ENCODE measurements at places on chromosomes 2 and 18.

DNA sequence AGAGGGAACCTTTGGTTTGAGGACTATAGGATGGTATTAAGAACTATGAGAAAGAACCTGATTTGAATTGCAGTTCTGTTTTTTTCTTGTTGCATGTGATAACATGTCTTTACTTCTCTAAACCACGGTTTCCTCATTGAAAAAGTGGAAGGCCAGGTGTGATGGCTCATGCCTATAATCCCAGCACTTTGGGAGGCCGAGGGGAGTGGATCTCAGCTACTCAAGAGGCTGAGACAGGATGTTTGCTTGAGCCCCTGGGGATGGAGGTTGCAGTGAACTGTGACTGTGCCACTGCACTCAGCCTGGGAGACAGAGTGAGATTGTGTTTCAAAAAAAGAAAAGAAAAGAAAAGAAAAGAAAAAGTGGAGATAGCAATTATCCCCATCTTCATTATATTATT, 32.3 kb downstream of the SCN9A start:
- no peak for DNase-seq

DNA sequence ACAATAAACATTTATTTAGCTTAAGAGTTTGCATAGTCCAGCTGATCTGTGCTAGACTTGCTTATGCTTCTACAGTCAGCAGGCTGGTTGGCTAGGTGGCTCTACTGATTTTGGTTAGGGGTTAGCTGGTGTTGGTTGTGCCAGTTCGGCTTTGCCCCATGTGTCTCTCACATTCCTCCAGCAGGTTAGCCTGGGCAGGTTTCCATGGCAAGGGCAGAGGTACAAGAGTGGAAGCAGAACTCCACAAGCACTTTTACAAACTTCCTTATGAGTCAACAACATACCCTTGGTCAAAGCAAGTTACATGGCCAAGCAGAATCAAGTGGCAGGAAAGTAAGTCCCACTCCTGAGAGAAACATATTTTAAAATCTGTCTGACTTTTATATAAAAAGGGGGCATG, 82.3 kb downstream of the SS18 start:
- no peak for DNase-seq

DNA sequence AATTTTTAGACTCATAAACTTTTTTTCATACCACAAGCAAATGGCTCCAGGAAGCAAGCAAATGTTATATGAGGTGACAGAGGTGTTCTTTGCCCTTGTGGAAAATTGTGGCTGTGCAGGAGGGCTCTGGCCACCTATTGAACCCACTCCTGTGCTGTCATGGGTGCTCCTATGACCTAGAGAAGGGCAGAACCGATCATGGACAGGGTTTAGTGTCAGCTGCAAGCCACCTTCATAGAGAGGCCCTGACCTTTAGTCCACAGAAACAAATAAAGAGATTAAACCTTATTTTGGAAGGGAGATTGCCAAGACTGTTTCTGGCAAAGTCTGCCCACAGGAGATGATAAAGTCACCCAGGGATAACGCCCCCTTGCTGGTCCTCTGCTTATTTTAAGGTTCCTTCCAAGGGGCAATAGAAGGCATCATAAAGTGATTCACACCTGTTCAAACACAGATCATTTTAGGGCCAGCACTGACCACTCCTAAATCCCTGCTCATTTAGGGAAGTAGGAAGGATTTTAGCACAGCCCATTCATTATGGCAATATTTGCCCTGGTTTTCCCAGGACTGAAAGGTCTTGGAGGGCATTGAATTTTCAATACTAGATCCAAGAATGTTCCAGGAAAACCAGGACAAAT, 26.1 kb upstream of the STAT4 start:
- DNase-seq = no peak

DNA sequence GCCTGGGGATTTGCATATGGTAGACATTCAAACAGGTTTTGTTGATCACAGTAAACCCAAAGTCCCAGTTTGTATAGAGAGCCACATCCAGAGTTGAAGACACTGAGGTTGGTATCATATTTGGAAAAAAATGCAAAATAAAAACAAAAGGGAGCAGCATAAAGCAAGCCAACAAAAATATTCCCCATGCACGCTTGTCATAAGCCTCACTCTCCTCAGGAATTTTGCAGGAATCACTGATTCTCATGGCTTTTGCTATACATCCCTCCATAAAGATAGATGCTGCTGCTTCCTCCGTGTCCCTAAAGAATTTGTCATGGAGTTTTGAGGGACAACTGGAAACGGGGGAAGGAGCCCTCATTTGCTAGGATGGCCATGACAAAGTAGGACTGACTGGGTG, 108.8 kb upstream of the TCF4 start:
- no peak for DNase-seq

- DNase-seq = no peak
Measured at GRCh38 chr2:42788-43187, 3.5 kb downstream of the FAM110C start.

- DNase-seq = no peak
Measured at GRCh38 chr2:220579452-220579851, 952.0 kb downstream of the SLC4A3 start.

DNA sequence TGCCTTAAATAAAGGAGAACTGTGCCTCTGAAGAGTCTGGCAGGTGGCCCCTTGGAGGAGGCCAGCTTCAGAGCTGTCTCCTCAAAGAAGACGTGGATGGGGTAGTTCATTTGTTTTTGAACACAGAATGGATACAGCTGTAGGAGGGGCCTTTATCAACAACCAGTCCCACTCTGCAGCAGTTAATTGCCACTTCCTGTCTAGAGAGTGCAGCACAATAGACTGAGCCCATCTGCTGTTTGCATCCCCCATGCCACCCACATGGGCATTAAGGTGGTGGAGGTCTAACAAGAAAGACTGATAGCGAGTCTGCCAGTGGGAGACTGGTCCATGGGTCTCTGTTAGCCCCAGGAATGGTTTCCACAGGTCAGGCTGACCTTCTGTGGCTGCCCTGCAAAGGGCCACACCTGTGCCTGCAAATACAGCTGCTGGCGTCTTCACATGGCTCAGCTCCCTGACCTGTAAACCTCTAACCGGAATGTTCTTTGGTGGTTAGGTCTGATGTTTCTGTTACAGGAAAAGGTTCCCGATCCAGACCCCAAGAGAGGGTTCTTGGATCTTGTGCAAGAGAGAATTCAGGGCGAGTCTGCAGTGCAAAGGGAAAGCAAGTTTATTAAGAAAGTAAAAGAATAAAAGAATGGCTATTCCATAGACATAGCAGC, 153.3 kb upstream of the ITGA6 start:
- DNase-seq = no peak

DNA sequence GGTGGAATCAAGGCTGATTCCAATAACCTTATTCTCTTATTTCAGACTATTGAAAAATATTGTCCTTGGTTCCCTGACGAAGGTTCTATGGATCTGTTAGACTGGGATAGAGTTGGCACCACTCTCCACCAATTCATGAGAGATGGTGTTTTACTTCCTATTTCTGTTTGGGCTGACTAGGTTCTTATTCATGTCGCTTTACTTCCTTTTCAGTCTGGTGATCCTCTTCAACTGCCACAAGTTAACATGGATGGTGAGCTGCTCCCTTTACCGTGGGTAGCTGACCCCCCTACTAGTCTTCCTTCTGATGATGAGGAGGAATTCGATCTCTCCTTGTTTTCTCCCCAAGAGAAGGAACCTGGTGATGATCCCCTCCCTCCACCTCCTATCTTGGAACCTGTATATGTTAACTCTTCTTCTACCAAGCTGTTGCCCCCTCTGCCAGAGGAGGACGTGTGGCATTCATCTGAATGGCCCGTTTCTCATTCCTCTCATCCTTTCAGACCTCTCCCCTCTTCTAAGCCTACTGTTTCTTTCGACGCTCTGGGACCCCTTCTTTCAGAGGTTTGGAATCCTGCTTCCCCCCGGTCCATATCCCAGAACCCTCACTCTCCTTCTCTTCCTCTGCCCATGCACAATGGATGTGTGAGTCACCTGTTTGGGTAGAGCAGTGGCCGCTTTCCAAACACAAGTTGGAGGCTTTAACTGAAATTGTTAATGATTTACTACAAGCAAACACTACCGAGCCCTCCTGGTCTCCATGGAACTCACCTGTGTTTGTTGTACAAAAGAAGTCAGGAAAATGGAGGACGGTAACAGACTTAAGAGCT, 13.5 kb upstream of the CNOT11 start:
- no peak for DNase-seq

GRCh38 chr2:155815851-155816250, 516.7 kb downstream of the NR4A2 start:
- DNase-seq = no peak

DNA sequence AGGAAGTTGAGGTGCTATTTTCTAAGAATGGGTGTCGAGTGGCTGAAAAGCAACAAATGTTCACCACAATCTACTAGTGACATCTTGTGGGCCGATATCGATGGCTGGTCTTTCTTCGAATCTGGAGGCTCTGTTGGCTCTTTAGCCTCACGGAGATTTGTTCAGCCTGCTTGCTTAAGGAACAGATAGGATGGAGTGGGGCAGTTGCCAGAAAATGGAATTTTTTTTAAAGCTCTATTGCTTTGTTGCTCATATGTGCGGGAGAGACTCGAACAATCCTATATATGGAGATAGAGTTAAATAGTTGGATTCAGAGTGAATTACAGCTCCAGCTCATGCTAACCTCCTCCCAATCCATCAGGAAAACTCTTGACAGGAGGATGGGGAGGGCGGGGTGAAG, 70.9 kb upstream of the LYPD6B start:
- DNase-seq = no peak

GRCh38 chr2:174631009-174631981, 33.7 kb upstream of the WIPF1 start:
- no peak for DNase-seq

GRCh38 chr18:8816816-8817215, 111.5 kb downstream of the MTCL1 start:
- DNase-seq = no peak

- no peak for DNase-seq
Measured at GRCh38 chr18:37711766-37712505, 146.3 kb upstream of the CELF4 start.

DNA sequence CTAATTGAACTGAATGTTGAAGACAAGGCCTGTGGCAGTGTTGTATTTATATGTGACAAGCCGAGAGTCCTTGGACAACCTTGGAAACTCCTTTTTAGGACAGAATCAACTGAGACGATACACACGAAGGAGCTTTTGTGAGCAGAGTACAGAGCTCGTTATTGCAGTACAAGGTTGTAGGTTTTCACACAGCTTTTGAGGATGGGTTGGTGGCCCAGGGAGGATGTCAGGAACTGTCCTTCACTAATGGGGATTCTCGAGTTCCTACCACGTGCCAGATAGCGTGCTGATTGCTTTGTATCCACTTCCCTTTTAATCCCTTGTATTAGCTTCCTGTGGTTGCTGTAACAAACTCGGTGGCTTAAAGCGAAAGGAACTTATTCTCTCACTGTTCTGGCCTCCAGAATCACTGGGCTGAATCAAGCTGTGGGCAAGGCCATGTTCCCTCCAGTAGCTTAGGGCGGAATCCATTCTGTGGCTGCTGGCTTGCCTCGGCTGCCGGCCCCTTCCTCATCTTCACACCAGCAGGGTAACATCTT, 20.2 kb downstream of the INPP4A start:
- DNase-seq = peak; percentile 53

DNA sequence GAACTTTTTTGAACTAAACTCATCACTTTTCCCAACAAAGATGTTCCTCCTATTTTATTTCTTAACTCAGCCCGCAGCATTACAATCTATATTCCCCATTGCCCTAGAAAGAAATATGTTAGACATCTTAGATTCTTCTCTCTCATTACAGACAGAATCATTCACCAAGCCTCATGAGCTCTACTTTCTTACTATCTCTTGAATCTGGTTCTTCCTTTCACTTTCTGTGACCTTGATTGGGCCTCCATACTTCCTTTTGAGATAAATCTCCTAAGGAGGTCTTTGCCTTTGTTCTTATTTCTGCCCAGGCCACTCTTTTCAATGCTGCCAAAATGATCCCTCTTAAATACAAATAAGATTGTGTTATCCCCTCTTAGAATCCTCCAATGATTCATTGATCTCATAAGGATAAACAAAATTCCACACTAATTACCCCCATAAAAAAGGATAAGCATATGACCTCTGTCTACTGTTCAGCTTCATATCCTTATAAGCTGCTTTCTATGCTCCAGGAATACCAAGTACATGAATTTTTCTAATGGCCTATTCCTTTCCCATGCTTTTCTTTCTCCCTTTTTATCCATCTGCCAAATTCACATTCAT, 400.0 kb downstream of the ARHGAP15 start:
- DNase-seq = no peak

DNA sequence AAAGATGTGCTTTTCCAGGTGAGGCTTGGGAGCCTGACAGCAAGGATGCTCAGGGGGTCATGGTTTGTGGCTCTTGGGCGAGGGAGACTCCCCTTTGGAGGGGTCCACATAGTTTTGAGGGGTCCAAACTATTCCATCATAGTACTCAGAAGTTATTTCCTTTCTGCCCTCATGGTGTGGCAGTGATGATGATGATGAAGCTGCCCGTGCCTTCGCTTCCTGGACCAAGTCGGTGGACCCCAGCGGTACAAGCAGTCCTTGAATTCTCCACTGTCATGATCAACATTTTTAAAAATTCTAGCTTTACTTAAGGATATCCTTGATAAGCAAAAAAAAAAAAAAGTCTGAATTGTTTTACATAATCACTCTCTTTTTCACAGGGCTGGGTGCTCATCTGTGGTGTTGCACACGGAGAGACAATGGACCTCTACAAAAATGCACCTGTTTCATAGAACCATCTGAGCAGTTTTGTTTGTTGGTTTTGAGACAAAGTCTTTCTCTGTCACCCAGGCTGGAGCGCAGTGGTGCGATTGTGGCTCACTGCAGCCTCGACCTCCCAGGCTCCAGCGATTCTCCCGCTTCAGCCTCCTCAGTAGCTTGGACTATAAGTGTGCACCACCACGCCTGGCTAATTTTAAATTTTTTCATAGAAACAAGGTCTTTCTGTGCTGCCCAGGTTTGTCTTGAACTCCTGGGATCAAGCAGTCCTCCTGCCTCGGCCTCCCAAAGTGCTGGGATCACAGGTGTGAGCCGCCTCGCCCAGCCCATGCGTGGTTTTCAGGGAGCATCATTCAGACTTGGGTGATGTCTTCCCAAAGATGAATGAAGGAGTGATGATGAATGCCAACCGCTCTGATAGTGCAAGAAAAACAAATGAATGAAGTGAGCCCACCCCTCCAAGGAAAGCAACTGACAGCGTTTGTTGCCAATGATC, 271.4 kb upstream of the HDAC4 start:
- DNase-seq = no peak

GRCh38 chr18:66867653-66868052, 263.8 kb upstream of the CDH19 start:
- DNase-seq = no peak

DNA sequence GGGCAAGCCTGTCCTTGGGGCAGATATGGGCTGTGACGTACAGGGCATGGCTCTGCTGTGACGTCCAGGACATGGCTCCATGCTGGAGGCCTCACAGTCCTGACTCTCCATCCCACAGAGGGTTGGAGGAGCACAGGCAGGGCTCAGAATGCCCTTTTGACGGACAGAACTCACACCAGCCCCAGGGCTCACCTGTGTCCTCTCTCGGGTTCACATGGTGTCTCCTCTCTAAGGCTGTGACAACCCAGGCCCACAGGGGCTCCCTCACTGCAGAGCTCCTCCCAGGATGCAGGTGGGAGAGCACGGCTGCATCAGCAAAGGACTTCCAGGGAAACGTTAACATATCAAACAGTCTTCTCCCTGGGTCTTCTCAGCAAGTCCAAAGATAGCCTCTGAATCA, 133.8 kb downstream of the EIPR1 start:
- DNase-seq = no peak

Measured in stimulated activated naive CD4-positive, alpha-beta T cell (primary cell).